ENCODE measurements at places on chromosomes 5 and 9.
A peak's percentile ranks its signal among the peaks of the same experiment; 100 is the strongest.

DNA sequence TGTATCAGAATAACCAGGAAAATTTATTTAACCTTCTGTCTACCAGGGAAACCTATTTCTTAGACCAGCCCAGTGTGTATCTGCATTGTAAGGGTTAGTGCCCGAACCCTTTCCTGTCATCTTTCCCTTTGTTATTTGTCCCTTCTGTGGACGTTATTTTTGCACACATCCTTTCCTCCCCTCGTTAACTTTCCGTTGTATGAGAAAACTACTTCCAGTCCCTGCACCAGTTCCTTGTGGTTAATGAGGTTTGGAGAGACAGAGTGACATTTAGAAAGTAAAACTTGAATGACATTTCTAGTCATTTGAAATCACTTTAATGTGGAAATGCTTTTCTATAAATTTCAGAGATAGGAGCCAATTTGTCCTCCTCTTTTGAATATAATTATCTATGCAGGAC, 4.3 kb upstream of the IFNB1 start:
- no peaks in the 10 kb centered on the region for H3K36me3 ChIP-seq
- H3K4me1 ChIP-seq: peaks cover 2% of the 10 kb centered on the region
- no peak overlapping the region for H3K4me3 ChIP-seq
- no peak overlapping the region for H3K27ac ChIP-seq

GRCh38 chr5:133781436-133782225, 169.3 kb upstream of the FSTL4 start:
- no peaks in the 10 kb centered on the region for H3K27me3 ChIP-seq
- no peak overlapping the region for H3K4me3 ChIP-seq
- H3K36me3 ChIP-seq: no peaks in the 10 kb centered on the region
- no peaks in the 10 kb centered on the region for H3K4me1 ChIP-seq
- no peak for DNase-seq

- H3K4me1 ChIP-seq: peaks cover 4% of the 10 kb centered on the region
- H3K27me3 ChIP-seq: no peaks in the 10 kb centered on the region
- peaks cover 12% of the 10 kb centered on the region for H3K36me3 ChIP-seq
- H3K4me3 ChIP-seq: peak overlapping the region; percentile 85
Measured at GRCh38 chr9:128340691-128341434, 536 bp downstream of the SLC27A4 start.

GRCh38 chr9:91646702-91647101, 223.1 kb upstream of the NFIL3 start:
- H3K4me3 ChIP-seq: no peak overlapping the region
- no peak for DNase-seq
- H3K27me3 ChIP-seq: no peaks in the 10 kb centered on the region
- no peaks in the 10 kb centered on the region for H3K4me1 ChIP-seq

- no peak overlapping the region for H3K27ac ChIP-seq
- DNase-seq: no peak
- H3K4me3 ChIP-seq: no peak overlapping the region
- H3K27me3 ChIP-seq: no peaks in the 10 kb centered on the region
Measured at GRCh38 chr5:109161914-109162683, 247.7 kb downstream of the PJA2 start.

GRCh38 chr5:122129306-122129705, at the start of gene ZNF474:
ZNF474 (plus strand) TSS chr5:122129546; CDS start chr5:122151991, 22,445 bp downstream.
- peak; percentile 85 for DNase-seq
- H3K27ac ChIP-seq: peak within 1 kb of the TSS; percentile 67
- no peaks in the 10 kb centered on the region for H3K27me3 ChIP-seq

DNA sequence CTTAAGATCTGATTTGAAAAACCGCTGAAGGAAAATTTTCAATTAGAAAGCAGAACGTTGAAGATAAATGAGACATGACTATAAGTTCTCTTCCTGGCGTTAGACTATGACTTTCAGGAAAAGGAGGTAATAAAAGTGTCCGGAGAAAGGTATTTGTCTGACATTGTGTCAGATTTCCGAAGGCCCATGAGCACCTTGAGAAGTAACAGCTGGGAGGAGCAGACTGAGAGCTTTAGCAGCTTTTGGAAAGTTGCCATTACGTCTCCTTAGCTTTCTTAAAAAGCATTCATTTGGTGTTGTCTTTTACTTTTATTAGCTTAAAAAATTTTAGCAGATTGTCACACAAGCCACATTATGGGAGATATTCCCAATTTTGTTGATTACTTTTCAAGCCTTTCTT, 363.5 kb downstream of the NDUFS4 start:
- H3K4me3 ChIP-seq: no peak overlapping the region
- DNase-seq: no peak
- peaks cover 10% of the 10 kb centered on the region for H3K4me1 ChIP-seq
- no peaks in the 10 kb centered on the region for H3K36me3 ChIP-seq
- H3K27me3 ChIP-seq: no peaks in the 10 kb centered on the region

DNA sequence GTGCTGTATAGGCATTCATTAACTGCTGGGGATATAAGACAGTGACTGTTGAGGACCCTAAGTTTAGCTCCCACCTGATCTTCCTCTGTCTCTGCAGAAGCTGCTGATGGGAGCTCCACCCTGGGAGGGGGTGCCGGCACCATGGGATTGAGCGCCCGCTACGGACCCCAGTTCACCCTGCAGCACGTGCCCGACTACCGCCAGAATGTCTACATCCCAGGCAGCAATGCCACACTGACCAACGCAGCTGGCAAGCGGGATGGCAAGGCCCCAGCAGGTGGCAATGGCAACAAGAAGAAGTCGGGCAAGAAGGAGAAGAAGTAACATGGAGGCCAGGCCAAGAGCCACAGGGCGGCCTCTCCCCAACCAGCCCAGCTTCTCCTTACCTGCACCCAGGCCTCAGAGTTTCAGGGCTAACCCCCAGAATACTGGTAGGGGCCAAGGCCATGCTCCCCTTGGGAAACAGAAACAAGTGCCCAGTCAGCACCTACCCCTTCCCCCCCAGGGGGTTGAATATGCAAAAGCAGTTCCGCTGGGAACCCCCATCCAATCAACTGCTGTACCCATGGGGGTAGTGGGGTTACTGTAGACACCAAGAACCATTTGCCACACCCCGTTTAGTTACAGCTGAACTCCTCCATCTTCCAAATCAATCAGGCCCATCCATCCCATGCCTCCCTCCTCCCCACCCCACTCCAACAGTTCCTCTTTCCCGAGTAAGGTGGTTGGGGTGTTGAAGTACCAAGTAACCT, 22.1 kb downstream of the PCDHGC5 start:
- DNase-seq: no peak
- no peak overlapping the region for H3K4me3 ChIP-seq
- peaks cover 48% of the 10 kb centered on the region for H3K36me3 ChIP-seq
- H3K27me3 ChIP-seq: no peaks in the 10 kb centered on the region

- H3K27ac ChIP-seq: no peak overlapping the region
- no peaks in the 10 kb centered on the region for H3K27me3 ChIP-seq
- DNase-seq: no peak
- H3K4me1 ChIP-seq: peaks cover 2% of the 10 kb centered on the region
- no peak overlapping the region for H3K4me3 ChIP-seq
Measured at GRCh38 chr9:108784998-108785397, 70.8 kb downstream of the ACTL7B start.

- H3K27ac ChIP-seq: no peak overlapping the region
- no peak for DNase-seq
- H3K4me3 ChIP-seq: no peak overlapping the region
- H3K36me3 ChIP-seq: no peaks in the 10 kb centered on the region
- no peaks in the 10 kb centered on the region for H3K27me3 ChIP-seq
- H3K4me1 ChIP-seq: no peaks in the 10 kb centered on the region
Measured at GRCh38 chr5:60230456-60230855, 336.9 kb upstream of the PDE4D start.

GRCh38 chr5:150038547-150038946, 38.0 kb downstream of the HMGXB3 start:
- no peak overlapping the region for H3K27ac ChIP-seq
- H3K4me3 ChIP-seq: no peak overlapping the region
- DNase-seq: no peak
- H3K4me1 ChIP-seq: no peaks in the 10 kb centered on the region
- no peaks in the 10 kb centered on the region for H3K27me3 ChIP-seq

GRCh38 chr5:57033103-57033502, 81.2 kb upstream of the MIER3 start:
- H3K36me3 ChIP-seq: no peaks in the 10 kb centered on the region
- no peaks in the 10 kb centered on the region for H3K4me1 ChIP-seq
- no peak overlapping the region for H3K4me3 ChIP-seq
- DNase-seq: no peak

GRCh38 chr9:134286471-134287245, 39.6 kb upstream of the RXRA start:
- peaks cover 35% of the 10 kb centered on the region for H3K27me3 ChIP-seq
- DNase-seq: no peak
- no peak overlapping the region for H3K4me3 ChIP-seq
- H3K27ac ChIP-seq: no peak overlapping the region
- H3K36me3 ChIP-seq: no peaks in the 10 kb centered on the region

DNA sequence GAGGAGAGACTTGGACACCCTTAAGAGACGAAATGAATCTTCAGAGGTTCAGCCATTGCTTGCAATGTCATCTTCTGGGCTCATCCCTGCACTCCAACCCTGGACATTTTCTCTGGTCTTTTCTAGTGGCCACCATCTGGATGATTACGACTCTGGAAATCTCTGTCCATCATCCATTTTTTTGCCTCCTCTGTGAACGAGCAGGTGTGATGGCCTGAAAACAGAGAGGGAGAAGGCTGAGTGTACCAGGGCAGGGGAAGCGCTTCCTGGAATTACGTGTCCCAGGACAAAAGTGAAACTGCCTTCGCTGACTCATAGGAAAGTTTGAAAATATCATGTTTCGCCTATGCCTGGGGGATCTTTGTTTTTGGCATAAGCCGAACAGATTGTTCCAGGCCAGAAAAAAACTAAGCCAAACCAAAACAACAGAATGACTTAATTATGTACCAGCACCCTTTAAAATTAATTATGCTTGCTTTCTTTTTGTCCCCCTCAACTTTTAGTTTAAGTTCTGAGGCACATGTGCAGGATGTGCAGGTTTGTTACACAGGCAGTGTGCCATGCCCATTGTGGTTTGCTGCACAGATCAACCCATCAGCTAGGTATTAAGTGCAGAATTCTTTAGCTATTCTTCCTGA, 31.9 kb downstream of the ANKRD33B start:
- H3K36me3 ChIP-seq: no peaks in the 10 kb centered on the region
- H3K4me3 ChIP-seq: no peak overlapping the region
- H3K4me1 ChIP-seq: peaks cover 4% of the 10 kb centered on the region

- H3K27ac ChIP-seq: no peak overlapping the region
- no peak overlapping the region for H3K4me3 ChIP-seq
- DNase-seq: no peak
- no peaks in the 10 kb centered on the region for H3K36me3 ChIP-seq
Measured at GRCh38 chr5:74360535-74361210, 279.9 kb downstream of the ENC1 start.

- no peaks in the 10 kb centered on the region for H3K27me3 ChIP-seq
- H3K4me1 ChIP-seq: no peaks in the 10 kb centered on the region
- H3K27ac ChIP-seq: no peak overlapping the region
- H3K36me3 ChIP-seq: peaks cover 6% of the 10 kb centered on the region
- no peak for DNase-seq
Measured at GRCh38 chr5:37111426-37112382, 137.5 kb downstream of the CPLANE1 start.

- no peak for DNase-seq
- no peaks in the 10 kb centered on the region for H3K27me3 ChIP-seq
- no peaks in the 10 kb centered on the region for H3K4me1 ChIP-seq
- H3K36me3 ChIP-seq: no peaks in the 10 kb centered on the region
Measured at GRCh38 chr5:65730910-65731309, 8.9 kb downstream of the NLN start.

DNA sequence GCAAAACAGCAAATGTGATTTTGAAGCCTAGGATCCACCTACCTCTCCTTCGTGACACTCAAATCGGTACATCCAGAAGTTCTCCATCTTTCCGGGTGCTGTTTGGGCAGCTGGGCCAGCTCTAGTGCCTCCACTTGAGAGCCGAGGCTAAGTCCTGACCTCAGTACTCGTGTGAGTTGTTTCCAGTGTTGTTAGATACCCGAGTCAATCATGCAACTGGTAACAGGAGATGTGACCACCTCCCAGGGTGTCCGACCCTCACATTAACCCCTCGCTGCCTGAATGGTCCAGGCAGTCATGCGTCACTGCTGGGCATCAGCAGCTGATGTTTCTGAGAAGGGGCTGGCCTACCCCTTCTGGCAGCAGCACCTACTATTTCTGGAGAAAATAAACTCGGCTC, 170.3 kb downstream of the ENTREP1 start:
- H3K27ac ChIP-seq: no peak overlapping the region
- peaks cover 4% of the 10 kb centered on the region for H3K4me1 ChIP-seq
- H3K4me3 ChIP-seq: no peak overlapping the region
- DNase-seq: no peak

- no peak for DNase-seq
- no peaks in the 10 kb centered on the region for H3K27me3 ChIP-seq
- no peaks in the 10 kb centered on the region for H3K36me3 ChIP-seq
- no peak overlapping the region for H3K4me3 ChIP-seq
Measured at GRCh38 chr5:6358434-6358820, 19.9 kb downstream of the MED10 start.

DNA sequence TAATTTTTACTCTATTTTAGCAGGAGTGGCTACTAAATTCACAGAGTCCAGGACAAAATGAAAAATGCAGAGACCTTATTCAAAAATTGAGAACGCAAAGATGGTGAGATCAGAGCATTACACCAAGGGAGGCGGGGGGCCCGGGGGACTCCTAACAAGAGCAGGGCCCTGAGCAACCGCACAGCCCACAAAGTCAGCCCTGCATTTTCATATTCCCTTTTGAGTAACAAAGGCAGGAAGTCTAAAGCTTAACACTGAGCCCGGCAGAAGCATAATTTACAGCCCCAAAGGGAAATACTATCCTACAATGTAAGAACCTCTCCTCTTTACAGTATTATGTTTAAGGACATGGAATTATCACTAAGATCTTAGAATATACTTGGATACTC, 69.4 kb downstream of the TLE1 start:
- H3K27ac ChIP-seq: no peak overlapping the region
- H3K4me1 ChIP-seq: peaks cover 31% of the 10 kb centered on the region
- no peak for DNase-seq
- H3K27me3 ChIP-seq: no peaks in the 10 kb centered on the region

- no peaks in the 10 kb centered on the region for H3K27me3 ChIP-seq
- no peak for DNase-seq
- H3K4me1 ChIP-seq: no peaks in the 10 kb centered on the region
- no peak overlapping the region for H3K4me3 ChIP-seq
Measured at GRCh38 chr5:83441747-83442146, 29.8 kb upstream of the VCAN start.

DNA sequence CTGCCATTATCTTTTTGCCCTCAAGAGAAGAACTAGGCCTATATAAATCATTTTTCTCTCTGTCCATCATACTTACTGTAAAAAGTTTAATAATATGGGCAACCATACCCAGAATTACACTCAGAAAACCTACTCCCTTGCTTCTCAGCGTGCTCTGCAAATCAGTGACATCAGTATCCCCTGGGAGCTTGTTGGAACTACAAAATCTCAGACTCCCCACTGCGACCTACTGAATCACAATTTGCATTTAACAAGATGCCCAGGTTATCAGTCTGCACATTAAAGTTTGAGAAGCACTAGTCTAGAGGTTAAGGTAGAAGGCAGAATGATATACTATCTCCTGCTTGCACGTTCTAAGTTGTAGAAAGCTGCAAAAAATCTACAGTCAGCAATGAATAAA, 127.2 kb downstream of the MLLT3 start:
- no peak for DNase-seq
- no peaks in the 10 kb centered on the region for H3K36me3 ChIP-seq
- H3K4me3 ChIP-seq: no peak overlapping the region
- no peaks in the 10 kb centered on the region for H3K27me3 ChIP-seq
